ENCODE measurements at places on chromosomes 3 and 15.

GRCh38 chr3:42514876-42515275 lies 12.4 kb downstream of the VIPR1 start:
- DNase-seq: no peak

DNA sequence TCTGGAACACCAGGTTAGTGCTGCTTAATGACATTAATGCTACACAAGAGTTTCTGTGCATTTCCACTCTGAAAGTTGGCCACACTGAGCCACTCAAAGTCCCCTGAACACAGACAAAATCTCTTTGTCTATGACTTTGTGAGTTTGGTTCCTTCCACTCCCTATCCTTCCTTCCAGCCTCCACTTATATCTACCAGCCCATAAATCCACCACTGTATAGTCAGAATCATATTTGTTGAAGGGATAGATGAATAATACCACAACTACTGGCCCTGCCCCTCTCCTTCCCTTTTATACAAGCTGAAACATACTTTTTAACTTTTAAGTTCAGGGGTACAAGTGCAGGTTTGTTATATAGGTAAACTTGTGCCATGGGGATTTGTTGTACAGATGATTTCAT lies 127.5 kb downstream of the ABHD5 start:
- no peak for DNase-seq

DNA sequence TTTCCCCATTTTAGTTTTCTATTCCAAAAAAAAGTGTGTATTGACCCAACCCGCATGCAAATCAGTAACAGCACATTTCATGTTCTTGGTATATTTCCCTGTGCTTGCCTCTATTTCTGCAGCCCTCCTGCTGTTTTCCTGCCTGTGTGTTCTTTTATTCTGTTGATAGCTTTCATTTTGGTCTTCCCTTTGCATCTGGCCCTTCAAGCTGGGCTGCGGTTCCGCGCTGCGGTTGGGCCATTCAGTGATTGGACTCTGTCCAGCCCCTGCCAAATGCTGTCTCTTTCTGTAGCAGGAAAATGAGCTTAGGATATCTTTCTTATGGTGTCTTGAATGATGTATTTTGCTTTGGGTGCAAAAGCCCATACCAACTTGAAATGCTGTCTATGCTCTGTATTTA lies 49.9 kb downstream of the ZNF621 start:
- DNase-seq: no peak

GRCh38 chr15:26087395-26087794 lies 224.3 kb upstream of the ATP10A start:
- no peak for DNase-seq

GRCh38 chr3:30538791-30539190 lies 67.6 kb upstream of the TGFBR2 start:
- DNase-seq: no peak

GRCh38 chr15:60324706-60325438 lies 72.9 kb downstream of the ANXA2 start:
- DNase-seq: no peak

DNA sequence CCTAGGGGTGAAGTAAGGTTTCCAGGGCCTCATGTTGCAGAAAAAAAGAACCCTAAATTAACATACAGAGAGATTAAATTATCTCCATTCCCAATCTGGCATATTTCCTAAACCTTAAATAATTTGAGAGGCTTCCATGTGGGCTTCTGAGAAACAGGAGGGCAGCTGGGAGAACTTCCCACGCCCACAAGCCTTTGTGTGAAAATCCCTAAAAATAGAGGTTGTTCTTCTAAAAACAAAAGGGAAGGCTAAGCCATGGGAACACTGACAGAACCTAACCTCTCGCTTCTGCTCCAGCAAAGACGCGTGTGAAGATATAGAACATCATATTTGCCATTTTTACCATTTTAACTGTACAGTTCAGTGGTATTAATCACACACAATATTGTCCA lies 812 bp upstream of the SLC12A8 start:
- DNase-seq: no peak

All from NCI-H748 treated with DMSO at 0.1 percent for 48 hours (cell line).